Naive thymus-derived CD8-positive, alpha-beta T cell (primary cell): ENCODE measurements at places on chromosomes 12 and 14. TPM values are rescaled to one million over a fixed set of nuclear protein-coding genes. Genes with fewer than 3 reads are reported as not detected.

DNA sequence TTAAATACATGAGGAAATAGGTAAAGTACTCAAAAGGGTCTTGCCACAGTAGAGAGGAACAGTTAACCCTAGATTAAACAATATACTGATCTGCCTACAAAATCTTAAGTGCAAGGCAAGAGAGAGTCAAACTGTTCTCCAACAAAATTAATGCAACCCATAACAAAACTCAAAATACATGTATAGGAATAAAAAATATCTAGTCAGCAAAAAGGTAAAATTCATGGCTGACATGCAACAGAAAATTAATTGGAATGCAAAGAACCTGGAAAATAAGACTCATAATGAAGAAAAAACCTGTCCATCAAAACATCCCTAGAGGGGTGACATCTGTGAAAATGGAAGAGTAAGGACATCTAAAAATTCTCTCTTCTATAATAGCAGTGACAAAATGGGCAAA is 173.6 kb downstream of the ADAMTS20 start:
- peaks cover 8% of the 10 kb centered on the region for H3K36me3 ChIP-seq
- H3K4me1 ChIP-seq, result no peaks in the 10 kb centered on the region
- no peak overlapping the region for H3K27ac ChIP-seq

DNA sequence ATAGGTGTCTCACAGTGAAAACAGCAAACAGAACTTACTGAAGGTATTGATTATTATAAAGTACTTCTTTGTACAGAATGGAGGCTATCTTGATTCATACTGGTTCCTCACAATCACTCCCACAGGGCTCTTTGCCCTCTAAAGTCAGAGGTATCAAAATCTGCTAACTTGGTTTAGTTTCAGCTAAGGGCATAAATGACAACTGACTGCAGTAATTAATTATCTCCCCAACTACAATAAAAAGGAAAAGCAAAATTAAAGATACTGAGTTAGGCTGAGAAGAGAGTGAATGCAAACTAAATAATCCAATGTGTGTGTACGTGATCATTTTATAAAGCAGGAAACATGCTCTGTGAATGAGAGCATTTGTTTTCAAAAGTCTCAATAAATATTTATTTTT is 338.7 kb downstream of the ACSS3 start:
- no peaks in the 10 kb centered on the region for H3K4me1 ChIP-seq
- H3K36me3 ChIP-seq, result no peaks in the 10 kb centered on the region
- no peaks in the 10 kb centered on the region for H3K27me3 ChIP-seq

The NOS1 gene
- polyA plus RNA-seq, result not detected

DNA sequence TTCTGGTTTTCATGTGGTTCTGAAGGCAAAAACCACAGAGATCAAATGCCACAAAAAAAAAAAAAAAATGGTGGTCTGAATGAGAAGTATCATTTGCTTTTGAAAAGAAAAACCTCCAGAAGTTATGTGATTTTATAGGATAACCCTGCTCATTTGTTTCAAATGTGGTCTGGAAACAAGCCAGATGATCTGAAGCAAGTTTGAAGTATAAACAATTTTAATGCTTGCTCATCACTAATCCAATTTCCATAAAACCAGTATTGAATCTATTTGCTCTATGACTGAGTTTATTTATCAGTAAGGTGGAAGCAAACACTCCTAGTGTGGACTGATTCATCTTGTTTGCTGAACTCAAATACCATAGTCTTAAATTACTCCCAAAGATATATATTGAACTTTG is 407.3 kb upstream of the FLRT2 start:
- no peak overlapping the region for H3K27ac ChIP-seq
- no peak overlapping the region for H3K4me3 ChIP-seq
- no peaks in the 10 kb centered on the region for H3K36me3 ChIP-seq
- H3K27me3 ChIP-seq, result no peaks in the 10 kb centered on the region
- DNase-seq, result no peak

The NUDT14 gene
- 9.5 TPM for polyA plus RNA-seq

- DNase-seq, result no peak
- H3K27ac ChIP-seq, result no peak overlapping the region
- H3K4me1 ChIP-seq, result peaks cover 26% of the 10 kb centered on the region
These were observed 170.6 kb downstream of the CRADD start for GRCh38 chr12:93847517-93848474.

DNA sequence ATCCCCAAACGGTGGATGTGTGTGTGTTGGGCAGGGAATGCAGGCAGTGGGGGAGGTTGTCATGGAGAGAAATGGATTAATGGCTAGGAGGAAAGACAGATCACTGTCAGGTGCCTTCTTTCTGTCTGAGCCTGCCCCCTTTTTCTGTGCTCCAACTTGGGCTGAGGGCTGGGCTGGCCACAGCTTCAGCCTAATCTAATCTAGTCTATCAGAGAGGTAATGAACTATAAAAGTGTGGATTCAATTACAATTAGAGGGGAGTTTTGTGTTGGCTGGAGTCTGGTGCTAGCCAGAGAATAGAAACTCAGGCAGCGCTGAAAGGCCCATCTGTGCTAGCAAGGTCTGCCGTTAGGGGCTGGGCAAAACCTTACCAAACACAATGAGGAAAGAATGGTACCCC is 41.2 kb downstream of the NEUROD4 start:
- H3K4me1 ChIP-seq, result no peaks in the 10 kb centered on the region

DNA sequence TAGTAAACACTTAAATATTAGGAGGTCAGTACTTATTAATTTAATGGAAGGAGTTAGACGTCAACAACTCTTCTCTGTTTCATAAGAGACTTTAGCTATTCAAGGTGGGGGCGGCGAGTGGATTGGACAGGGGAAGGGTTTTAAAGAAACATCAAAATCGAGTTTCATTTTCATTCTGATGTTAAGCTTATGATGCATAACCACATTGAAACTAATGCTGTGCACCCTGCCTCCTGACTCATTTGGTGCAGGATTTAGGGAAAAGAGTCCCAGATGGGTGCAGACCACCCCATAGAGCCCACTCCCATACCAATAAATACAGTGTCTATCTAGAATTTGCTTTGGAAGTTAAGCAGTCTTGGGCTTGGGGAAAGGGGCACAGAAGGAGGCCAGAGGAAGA is 7.4 kb downstream of the ZBTB39 start:
- H3K4me1 ChIP-seq, result peaks cover 41% of the 10 kb centered on the region
- H3K27me3 ChIP-seq, result no peaks in the 10 kb centered on the region
- H3K4me3 ChIP-seq, result no peak overlapping the region

DNA sequence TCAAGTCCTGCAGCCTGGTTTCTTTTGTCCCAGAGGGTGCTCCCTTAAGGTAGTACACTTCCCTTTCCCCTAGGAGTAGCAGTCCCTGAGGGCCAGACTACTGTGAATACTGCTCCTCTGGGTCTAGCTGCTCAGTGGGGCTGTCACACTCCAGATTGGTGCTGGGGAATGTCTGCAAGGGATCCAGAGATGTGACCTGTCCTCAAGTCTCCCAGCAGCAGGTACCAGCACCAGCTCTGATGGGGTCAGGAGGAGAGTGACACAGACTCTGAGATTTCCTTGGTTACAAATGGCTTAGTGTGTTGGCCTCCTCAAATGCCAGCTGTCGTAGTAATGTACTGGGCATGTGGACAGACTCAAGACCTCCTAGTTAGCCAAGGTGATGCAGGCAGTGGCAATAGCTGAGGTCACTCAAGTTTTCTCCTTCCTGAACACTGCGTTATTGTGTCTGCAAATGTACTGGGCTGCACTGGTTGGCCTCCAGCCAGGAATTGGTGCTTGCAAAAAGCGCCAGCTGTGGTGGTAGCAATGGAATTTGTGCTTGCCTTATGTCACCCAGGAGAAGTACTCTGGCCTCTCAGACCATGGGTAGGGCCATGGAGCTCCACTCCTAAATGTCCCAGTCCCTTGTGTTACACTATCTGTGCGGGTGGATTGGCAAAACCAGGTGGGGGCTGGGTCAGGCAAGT is 36.4 kb upstream of the AEBP2 start:
- no peak for DNase-seq
- H3K4me1 ChIP-seq, result peaks cover 30% of the 10 kb centered on the region
- H3K27ac ChIP-seq, result peak overlapping the region; percentile 13

GRCh38 chr14:22419620-22420019 is 169.4 kb downstream of the DAD1 start:
- no peak overlapping the region for H3K4me3 ChIP-seq

The GRIP1 gene
- polyA plus RNA-seq, result 0.95 TPM

- no peak overlapping the region for H3K4me3 ChIP-seq
- no peaks in the 10 kb centered on the region for H3K27me3 ChIP-seq
These were observed 709.0 kb upstream of the FOXG1 start for GRCh38 chr14:28057359-28058296.

GRCh38 chr12:70508178-70508577 is 129.1 kb downstream of the PTPRB start:
- no peaks in the 10 kb centered on the region for H3K27me3 ChIP-seq
- DNase-seq, result no peak
- no peak overlapping the region for H3K27ac ChIP-seq
- H3K4me3 ChIP-seq, result no peak overlapping the region
- H3K4me1 ChIP-seq, result no peaks in the 10 kb centered on the region
